ENCODE measurements at places on chromosomes 11 and 22.

DNA sequence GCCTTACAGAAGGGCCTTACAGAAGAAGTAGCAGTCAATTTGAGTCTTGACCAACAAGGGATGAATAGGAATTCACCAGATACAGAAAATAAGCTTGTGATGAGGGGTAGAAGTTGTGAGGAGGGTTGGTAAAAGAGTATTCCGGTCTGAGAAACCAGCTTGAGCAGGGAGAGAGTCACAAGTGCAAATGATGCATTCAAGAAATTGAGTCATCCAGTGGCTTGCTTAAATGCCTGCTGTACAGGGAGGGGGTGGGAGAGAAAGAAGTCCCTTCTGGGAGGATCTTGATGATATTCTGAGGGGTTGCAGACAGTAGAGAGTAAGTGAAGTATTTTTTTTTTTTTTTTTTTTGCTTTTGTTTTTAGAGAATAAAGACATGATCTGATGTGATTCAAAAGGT, 9.2 kb downstream of the CCKBR start:
- DNase-seq: no peak

DNA sequence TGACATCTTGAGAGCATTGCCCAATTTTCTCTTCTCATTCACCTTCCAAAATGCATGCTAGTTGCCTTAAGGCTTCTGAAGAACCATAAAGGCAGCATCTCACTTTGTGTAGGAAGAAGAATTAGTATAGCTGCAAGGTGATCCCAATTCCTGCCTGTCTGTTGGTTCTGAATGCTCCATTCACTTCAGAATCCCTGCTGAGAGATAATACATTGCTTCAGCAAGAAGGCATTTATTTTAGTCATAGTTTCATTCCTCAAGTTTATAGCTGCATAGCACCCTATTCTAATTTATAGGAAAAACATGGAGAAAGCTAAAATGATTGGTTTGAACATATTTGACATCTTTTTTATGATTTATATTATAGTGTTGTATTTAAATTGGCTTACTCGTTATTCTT, 181.3 kb downstream of the METTL15 start:
- DNase-seq: no peak

DNA sequence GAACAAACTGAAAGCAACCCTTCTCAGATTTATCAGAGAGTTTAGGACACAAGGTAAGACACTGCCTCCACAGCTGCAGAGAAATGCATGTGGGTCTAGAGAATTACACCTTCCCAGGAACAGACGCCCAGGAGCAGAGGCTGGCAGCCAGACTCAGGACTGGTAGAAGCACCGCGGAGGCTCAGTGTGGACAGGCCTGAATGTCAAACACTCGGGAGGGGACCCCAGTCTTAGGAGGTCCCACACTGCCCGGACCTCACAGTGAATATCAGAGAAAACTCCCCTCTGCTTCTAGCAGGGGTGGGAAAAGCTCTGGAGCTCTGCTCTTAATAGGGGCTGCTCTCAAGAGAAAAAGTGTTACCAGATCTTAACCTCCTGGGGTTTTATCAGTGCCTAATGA, 952.7 kb downstream of the BRD1 start:
- no peak for DNase-seq

DNA sequence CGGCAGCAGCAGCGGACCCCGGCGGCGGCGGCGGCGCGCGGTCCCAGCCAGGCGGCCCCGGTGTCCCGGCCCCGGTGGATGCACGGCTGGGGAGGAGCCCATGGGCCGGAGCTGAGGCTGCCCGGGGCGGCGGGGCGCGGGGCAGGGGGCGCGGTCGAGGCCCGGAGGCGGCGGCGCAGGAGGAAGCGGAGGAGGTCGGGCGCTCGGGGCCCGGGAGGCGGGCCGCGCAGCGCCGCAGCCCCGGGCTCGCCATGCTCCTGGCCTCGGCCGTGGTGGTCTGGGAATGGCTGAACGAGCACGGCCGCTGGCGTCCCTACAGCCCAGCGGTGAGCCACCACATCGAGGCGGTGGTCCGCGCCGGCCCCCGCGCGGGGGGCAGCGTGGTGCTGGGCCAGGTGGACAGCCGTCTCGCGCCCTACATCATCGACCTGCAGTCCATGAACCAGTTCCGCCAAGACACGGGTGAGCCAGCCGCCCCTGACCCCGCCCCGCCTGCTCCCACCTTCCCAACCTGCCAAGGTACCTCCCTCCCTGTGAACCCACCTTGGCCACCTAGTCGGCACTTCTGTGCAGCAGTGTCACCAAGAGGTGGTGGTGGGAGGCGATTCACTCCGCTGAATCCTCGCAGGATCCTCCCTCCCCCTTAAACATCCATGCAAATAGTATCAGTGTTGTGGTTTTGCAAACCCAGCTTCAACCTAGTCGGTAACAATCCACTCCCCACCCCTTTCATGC, 580 bp downstream of the DTX4 start:
- no peak for DNase-seq

DNA sequence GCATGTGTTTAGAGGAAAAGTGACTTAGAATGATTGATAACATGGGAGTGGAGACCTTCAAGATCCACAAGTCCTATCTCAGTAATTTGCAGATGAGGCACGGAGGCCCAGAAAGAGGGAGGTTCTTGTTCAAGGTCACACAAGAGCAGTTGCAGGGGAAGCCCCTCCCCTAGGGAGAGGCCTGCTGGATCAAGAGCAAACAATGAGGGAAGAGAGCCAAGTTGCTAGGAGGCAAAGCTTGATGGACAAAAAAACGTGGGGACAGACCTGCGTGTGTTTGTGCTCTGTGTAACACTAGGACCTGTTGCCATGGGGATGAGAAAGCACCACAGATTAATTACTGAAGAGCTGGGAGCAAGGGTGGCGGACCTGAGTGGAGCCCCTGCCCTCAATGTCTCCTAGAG, 6.4 kb upstream of the MFRP start:
- no peak for DNase-seq

DNA sequence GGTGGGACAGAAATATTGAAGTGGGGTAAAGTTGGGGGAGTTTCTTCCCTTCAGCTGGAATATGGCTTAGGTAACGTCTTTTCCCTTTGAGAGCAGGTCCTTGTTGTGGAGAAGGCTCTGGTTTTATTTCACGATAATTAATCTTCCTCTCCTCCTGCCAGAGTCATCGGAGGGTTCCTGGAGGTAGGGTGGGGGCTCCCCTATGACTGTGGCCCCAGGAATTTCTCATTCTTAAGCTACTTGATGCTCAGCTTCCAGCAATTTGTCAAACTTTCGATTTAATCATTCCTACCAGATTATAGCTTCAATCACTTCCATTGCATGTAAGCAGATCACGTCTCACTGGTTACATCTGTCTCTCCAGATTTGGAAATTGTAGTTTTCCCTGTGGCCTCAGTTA, 242.8 kb upstream of the PLET1 start:
- DNase-seq: no peak
